CD8-positive, alpha-beta memory T cell (primary cell): ENCODE measurements at places on chromosomes 12 and 14.

- DNase-seq = no peak
- H3K27ac ChIP-seq = no peak overlapping the region
- H3K4me1 ChIP-seq = no peaks in the 10 kb centered on the region
- H3K36me3 ChIP-seq = no peaks in the 10 kb centered on the region
Measured at GRCh38 chr12:86015026-86015425, 140.9 kb downstream of the NTS start.

GRCh38 chr14:90168425-90169105 lies 87.8 kb upstream of the PSMC1 start:
- no peak overlapping the region for H3K4me3 ChIP-seq
- H3K27me3 ChIP-seq = no peaks in the 10 kb centered on the region
- no peak overlapping the region for H3K27ac ChIP-seq
- DNase-seq = no peak

DNA sequence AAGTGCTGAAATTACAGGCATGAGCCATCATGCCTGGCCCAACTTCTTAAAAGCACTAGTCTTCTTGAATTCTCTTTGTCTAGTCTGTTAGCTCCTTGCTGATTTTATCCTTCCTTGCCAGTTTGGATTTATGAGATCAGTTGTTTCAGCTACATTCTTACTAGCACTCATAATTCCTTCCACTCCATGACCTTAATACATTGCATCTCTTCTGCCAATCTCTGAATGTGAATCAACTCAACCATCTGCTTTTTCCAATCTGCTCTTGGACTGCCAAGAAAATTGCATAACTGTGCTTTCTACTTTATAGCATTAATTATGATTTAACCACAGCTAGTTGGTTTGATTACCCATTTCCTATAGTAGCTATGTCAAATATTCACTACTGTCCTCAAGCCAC lies 14.9 kb upstream of the HEATR5A start:
- DNase-seq = no peak
- H3K36me3 ChIP-seq = no peaks in the 10 kb centered on the region
- no peak overlapping the region for H3K4me3 ChIP-seq
- no peaks in the 10 kb centered on the region for H3K4me1 ChIP-seq
- H3K27ac ChIP-seq = no peak overlapping the region

DNA sequence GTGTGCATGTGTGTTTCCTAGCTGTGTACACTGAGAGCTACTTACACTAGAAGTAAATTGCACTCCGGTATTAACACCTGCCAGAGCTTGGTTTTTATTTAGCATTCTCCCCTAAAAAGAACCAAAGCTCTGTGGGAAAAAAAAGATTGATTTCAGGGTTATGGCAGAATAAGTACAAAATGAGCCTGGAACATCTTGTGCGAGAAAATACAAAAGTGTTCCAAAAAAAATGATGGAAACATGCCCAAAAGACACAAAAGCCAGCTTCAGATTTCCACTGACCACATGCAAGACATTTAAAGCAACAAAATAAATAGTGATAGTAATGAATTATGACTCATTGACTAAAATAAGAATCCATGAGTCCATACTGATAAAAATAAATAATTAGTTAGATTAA lies 188.3 kb downstream of the GXYLT1 start:
- H3K36me3 ChIP-seq = no peaks in the 10 kb centered on the region
- no peak for DNase-seq
- no peak overlapping the region for H3K4me3 ChIP-seq
- H3K27ac ChIP-seq = no peak overlapping the region

DNA sequence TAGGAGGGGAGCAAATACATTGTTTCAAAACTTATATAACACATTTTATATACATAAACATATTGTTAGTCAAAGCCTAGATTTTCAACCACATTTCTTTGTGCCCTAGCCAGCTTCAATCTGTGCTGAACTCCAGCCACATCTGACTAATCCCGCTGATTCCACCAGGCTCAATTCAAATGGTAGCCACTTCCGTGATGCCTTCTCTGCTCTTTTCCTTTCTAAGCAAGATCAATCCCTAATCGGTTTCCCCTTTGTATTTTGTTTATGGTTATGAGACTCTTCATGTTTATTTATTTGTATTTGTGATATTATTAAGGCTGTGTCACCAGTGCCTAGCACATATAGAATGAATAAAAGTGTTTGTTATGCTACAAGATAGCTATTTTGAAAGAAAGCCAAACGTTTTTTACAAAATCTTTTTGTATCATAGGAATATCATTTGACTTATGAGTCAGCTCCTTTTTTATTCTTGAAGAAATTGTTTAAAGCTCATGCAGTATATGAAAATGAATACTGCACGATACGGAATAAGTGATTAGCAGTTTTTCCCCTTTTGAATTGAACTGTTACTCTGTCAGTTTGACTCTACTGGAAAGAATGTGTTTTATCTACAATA lies 110.2 kb downstream of the PLEKHA5 start:
- no peak for DNase-seq
- H3K36me3 ChIP-seq = no peaks in the 10 kb centered on the region
- H3K27ac ChIP-seq = no peak overlapping the region
- H3K27me3 ChIP-seq = no peaks in the 10 kb centered on the region
- H3K4me3 ChIP-seq = no peak overlapping the region

- no peaks in the 10 kb centered on the region for H3K27me3 ChIP-seq
- H3K27ac ChIP-seq = no peak overlapping the region
- peaks cover 63% of the 10 kb centered on the region for H3K4me1 ChIP-seq
Measured at GRCh38 chr12:14417715-14418114, 52.2 kb downstream of the ATF7IP start.
